GM12878 (cell line): ENCODE measurements at places on chromosomes 4 and X. TPM values are rescaled to one million over a fixed set of nuclear protein-coding genes. Genes with fewer than 3 reads are reported as not detected.

GRCh38 chr4:14066979-14067378, 439.5 kb upstream of the BOD1L1 start:
- no peak for DNase-seq

- no peak for DNase-seq
Measured at GRCh38 chr4:107906458-107907100, 24.8 kb upstream of the CYP2U1 start.

DNA sequence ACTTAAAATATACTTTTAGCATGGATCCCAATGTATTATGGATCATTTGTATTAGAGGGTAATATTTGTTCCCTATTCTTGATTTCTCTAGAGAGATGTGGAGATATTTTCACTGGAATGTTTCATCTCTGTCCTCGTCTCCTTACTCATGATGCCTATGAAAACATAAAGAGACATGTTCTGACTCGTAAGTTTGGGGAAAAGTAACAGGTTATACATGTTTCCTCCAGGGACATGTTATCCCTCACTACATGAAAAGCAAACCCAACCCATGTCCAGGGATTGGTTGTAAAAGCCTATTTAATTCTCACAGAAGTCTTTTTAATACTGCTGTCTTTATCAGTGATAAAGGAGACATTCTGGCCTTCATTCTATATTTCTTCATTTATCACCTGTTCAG, 621.4 kb downstream of the GABRG1 start:
- DNase-seq: no peak

DNA sequence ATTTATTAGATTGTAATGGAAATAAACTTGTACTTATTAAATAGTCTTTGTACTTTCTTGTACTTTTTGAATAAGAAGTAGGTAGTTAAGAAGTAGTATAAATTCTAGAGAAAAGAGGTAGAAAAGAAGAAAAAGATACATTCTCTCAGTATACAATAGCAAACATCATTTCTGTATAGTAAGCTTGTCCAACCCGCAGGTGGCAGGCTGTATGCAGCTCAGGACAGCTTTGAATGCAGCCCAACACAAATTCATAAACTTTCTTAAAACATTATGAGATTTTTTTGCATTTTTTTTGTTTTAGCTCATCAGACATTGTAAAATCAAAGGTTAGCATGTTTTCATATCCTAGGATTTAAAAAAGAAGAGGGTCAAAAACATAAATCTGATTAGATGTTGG, 441.6 kb downstream of the DTHD1 start:
- DNase-seq: no peak

- DNase-seq: no peak
Measured at GRCh38 chr4:81255524-81255923, 40.5 kb upstream of the PRKG2 start.

DNA sequence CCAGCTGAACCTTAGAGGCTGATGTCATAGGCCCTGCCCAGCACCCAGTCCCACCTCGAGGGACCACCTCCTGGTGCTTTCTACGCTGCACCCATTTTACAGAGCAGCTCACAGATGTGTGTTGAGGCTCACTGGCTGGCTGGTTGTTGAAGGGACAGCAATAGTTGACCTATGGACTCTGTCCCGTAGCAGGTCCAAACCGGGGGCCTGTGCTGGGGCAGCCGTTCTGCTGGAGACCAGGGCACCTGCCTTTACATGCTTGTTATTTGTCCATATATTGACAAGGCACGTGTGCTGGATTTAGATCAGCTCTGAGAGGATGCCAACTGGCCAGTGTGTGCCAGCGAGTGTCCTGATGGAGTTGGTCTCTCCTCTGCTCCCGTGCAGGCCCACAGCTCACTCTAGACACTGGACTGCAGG, 58.1 kb downstream of the TNIP2 start:
- DNase-seq: no peak

DNA sequence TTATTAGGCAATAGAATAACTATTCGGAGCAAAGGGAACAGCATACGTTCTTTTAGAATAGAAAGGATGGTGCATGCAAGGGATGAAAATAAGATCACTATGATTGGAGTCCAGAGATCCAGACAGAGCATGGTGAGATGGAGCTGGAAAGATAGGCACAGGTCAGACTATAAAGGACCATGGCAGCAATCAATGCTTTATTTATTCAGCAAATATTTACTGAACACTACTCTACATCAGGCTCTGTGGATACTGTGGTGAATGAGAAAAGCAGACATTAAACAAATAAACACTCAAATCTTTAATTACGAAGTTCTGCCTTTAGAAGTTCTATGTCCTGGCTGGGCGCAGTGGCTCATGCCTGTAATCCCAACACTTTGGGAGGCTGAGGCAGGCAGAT, 44.7 kb upstream of the ACSL4 start:
- DNase-seq: no peak

DNA sequence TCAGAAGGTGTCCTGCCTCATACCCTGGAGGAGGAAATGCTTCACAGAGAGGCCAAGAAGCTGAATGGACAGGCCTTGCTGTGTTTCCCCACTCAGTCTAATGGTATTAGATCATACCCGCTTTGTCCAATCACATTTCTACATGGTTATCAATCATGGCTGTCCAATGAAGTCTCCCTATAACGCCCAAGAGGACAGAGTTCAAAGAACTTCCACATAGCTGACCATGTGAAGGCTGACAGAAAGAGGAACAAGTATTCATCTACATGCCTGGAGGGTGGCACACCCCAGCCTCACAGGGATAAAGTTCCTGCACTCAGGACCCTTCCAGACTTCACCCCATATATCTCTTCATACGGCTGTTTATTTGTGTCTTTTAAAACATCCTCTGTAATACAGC, 123.4 kb downstream of the MANBA start:
- no peak for DNase-seq

GRCh38 chr4:1042352-1043055, 31.1 kb downstream of the FGFRL1 start:
- no peak for DNase-seq

DNA sequence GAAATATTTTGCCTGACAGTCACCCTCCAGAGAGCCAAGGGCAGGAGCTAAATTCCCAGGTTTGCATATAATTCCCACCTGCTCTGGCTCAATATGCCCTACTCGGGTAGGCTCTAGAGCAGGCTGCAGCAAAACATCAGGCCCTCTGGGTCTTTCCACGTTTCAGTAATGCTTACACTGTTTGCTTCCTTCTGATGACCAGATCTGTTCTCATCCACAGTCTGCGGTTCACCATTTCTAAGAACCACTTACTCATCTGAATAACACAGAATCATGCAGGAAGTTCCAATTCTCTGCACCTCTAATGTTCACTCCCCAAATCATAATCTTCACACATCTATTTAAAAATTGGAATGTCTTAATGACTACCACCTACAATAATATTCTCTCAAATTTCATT, 141.4 kb downstream of the PPP3CA start:
- peak; percentile 3 for DNase-seq

- DNase-seq: no peak
Measured at GRCh38 chrX:43940816-43941474, 32.2 kb downstream of the NDP start.

- DNase-seq: no peak
Measured at GRCh38 chrX:79170476-79171035, 26.1 kb downstream of the GPR174 start.

SLC25A31 gene
- not detected in 2 replicates for polyA plus RNA-seq

CLOCK gene
- polyA plus RNA-seq: 5.9 and 11.7 TPM in 2 replicates

KLHL13 gene
- polyA plus RNA-seq: 12.0 and 12.3 TPM in 2 replicates

TKTL1 gene
- 0.27 TPM in 1 of 2 replicates, not detected in the other for polyA plus RNA-seq

USP17L5 gene
- polyA plus RNA-seq: not detected in 2 replicates

NLRP2B gene
- polyA plus RNA-seq: not detected in 2 replicates

PNMA5 gene
- polyA plus RNA-seq: not detected in 2 replicates
